Stimulated activated CD8-positive, alpha-beta memory T cell treated with anti-CD3 and anti-CD28 coated beads, Interleukin-2, amount 100 ng/mL, for 1 hour (primary cell): ENCODE measurements at places on chromosomes 1 and 21.

DNA sequence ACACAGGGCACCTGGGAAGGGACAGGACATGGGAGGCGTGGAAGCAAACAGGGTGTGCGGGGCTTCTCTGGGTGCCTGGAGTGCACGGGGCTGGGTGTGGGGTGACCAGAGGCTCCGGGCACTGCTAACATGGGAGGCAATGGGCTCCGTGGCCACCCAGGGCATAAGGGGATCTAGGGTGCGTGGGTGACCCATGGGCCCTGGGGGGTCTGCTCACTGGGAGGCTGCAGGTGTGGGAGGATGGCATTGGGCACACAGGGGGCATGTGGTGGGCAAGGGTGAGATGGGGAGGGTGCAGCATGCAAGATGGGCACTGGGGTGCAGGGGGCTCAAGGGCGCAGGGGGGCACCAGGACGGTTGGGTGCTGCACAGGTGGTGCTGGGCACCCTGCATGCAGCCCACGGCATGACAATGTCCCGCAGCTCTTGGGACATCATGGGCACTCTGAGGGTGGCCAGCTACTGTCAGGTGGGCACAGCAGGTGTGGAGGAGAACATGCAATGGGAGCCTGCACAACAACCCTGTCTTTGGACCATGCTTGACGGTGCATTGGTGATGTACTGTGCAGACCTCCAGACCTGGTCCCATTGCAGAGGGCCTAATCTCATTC lies 15.1 kb downstream of the TRIM11 start:
- DNase-seq: no peak

DNA sequence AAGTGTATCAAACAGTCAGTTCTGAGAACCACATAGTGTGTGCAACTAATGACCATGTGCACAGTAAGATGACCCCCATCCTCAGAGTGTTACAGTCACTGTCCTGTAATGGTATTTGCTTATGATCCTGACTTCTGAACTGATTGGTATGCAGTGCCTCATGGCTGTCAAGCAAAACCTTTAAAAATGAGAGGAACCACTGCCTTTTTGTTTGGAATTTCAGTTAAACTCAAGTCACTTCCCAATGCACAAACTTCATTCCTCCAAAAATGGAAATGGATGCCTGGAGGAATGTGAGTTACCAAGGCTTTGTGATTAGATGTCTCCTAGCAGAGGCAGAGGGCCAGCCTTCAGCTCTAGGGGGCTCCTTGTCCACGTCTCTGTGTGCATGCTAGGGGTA lies 10.5 kb downstream of the C1orf198 start:
- no peak for DNase-seq

- DNase-seq: no peak
Measured at GRCh38 chr1:204530932-204531331, 14.7 kb downstream of the MDM4 start.

DNA sequence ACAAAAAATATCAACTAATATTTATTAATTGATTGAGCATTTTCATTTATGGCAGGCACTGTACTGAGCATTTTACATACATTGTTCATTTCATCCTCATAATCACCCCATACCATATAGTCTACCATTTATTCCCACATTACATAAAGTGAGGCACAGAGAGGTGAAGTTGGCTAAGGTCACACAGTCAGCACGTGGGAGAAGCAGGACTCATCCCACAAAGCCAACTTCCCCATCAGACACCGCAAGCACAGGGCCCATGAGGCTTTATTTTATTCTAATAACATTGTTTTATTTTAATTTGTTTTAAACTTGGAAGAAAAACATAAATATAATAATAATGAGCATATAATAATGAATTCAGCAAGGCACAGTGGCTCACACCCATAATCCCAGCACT lies 43.1 kb upstream of the CAPZB start:
- DNase-seq: no peak

- DNase-seq: no peak
Measured at GRCh38 chr1:22969304-22969709, 3.4 kb downstream of the LACTBL1 start.

GRCh38 chr1:91791691-91792488 lies 94.1 kb downstream of the TGFBR3 start:
- DNase-seq: no peak

DNA sequence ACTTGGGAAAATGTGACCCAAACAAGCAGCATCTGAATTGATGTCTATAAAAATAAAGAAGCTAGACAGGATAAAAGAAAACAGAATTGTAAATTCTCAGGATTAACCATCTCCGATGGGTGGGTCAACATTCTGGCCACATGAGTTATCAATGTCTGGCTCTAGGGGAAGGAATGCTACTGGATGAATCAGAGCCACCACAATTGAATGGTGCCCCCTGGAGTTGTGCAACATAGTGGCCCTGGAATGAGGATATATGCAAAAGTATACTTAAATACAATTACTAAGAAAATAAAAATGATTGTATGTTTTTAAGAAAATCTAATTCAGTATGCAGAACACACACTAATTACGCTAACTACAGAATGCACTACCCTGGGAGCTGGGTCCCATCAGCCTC lies 185.6 kb downstream of the TGFBR3 start:
- no peak for DNase-seq

DNA sequence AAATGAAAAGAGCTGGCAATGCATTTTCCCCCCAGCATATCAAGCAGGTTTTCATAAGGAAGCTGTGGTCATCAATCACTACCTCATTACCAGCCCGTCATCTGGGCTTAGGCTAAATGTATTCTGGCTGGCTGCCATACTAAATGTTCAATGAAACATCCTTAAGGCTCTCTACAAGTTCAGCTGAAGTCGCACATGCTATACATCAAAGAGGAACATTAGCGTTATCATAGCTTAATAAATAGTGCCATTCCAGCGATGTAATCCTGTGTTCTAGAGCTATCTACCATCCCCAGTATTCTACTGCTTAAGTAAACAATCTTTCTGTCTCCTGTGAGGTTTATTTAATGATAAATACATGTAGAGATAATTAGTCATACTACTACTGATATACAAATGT lies 288.8 kb downstream of the DPYD start:
- no peak for DNase-seq

GRCh38 chr21:43307677-43308070 lies 119.3 kb downstream of the SIK1 start:
- DNase-seq: no peak

- no peak for DNase-seq
Measured at GRCh38 chr1:99503276-99503747, 142.6 kb upstream of the PALMD start.

DNA sequence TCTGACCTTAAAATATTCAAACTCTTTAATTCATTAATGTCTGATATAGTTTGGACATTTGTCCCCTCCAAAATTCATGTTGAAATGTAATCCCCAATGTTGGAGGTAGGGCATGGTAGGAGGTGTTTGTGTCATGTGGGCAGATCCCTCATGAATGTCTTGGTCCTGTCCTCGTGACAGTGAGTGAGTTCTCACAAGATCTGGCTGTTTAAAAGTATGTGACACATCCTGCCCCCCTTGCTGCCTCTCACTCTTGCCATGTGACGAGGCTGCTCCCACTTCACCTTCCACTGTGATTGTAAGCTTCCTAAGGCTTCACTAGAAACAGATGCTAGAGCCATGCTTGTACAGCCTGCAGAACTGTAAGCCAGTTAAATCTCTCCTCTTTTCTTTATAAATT lies 21.3 kb upstream of the FBXO28 start:
- no peak for DNase-seq

DNA sequence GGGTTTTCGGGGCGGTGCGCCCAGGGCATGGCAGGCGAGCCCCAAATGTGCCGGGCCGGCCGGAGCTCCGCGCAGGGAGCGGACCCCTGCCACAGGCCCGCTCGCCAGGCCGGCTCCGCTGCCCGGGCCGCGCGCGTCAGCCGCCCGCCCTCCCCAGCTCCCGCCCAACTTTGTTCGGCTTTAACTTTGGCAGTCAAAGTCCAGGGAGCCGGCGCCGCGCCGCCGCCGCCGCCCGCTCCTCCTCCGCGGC lies 488 bp downstream of the SLC35D1 start:
- DNase-seq: peak; percentile 10

GRCh38 chr1:34267326-34267725 lies 90.6 kb downstream of the C1orf94 start:
- no peak for DNase-seq

DNA sequence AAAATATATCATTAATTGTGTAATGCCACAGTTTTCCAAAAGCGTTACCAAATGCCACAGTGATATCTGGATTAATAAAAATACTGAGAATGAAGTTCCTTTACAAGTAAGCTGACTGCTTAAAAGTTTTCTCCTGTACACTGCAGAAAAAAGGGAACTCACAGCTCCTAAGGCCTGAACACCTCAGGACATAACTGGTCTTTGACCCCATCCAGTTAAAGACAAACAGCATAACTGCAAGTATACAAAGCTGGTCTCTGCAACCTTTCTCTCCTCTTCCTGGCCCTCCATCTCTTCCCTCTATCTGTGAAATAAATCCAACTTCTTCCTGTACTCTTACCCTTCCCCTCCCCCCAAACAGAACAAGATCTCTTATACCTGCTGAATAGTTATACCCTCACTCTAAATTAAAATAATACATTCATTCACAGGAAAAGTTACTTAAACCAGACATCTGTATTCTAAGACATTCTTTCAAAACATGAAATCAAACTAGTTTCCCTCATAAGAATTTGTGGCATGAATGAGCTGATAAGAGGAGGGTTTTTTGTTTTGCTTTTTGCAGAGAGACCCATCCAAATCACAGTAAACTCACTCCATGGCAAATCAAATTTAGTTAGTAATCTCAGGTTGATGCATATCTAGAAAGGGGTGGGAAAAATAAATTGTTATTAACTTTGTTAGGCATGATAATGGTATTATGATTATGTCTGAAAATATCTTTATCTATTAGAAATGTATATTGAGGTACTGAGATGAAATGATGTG lies 2.9 kb downstream of the DIPK1A start:
- no peak for DNase-seq

GRCh38 chr1:4512636-4513035 lies 141.8 kb upstream of the AJAP1 start:
- DNase-seq: no peak

DNA sequence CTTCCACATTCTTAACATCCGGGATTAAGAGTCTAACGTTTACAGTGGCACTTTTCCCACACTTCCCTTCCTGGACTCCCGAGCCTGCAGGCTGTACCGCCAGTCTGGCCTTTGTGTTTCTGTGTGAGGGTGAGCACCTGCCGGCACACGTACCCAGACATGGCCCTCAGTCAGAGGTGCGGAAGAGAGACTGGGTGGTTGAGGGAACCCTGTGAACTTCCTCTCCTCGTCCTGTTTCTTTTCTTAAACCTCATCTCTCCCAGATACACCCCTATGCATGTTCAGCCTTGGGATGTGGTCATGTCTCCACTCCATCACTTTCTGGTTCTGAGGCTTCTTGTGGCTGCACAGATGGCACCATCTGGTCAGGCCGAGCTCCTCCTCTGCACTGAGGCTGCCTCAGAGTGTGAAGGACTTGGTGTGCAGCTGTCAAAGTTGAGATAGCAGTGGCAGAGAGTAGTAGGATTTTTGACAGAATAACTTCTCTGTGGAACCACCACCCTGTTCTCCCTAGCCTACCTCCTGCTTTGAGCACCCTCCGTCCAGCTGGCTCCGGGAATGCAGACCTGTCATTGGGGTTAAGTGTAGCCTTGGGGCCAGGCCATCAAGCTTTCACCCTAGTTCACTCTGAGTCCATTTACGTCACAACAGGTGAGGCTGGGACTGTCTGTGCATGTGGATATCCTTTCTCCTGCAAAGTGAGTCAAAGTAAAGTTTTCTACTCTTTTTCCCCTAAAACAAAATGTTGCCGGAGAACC lies 31.4 kb downstream of the VASH2 start:
- no peak for DNase-seq

DNA sequence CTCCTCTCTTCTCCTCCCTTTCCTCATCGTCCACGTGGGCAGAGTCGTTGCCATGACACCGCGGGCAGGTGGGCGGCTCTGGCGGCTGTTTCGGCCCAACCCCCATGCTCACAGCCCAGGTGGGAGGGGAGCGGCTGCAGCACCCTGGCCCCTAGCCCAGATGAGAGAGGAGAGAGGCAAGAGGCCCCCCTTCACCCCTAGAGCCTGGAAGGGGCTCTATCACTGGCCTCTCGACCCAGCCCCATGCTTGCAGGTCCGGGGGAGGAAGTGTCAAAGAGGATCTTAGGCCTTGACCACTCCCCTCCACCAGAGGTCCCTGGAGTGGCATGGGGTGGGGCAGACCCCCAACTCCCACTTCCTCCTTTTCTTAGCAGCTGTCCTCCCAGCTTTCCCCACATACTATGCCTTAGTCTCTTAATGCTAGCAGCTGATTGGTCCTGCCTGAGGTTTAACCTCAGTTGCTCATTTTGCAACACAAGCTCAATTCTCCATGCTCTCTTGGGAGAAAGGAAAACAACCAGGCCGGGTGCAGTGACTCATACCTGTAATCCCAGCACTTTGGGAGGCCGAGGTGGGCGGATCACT lies 10.4 kb downstream of the DLGAP3 start:
- no peak for DNase-seq

DNA sequence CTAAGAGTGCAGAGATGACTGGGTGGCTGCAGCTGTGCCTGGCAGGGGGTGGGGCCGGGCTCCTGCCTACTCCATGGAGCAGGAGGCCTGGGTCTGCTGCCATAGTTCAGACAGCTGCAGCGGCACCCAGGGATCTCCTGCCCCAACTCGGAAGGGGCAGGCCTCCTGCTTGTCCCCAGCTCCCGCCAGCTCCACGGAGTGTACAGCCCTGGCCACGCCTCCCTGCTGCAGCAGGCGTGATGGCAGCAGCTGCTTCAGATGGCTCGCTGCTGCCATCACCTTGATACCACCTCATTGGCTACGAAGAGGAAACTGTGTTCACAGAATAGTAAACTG lies 35.9 kb downstream of the ACTL8 start:
- no peak for DNase-seq

DNA sequence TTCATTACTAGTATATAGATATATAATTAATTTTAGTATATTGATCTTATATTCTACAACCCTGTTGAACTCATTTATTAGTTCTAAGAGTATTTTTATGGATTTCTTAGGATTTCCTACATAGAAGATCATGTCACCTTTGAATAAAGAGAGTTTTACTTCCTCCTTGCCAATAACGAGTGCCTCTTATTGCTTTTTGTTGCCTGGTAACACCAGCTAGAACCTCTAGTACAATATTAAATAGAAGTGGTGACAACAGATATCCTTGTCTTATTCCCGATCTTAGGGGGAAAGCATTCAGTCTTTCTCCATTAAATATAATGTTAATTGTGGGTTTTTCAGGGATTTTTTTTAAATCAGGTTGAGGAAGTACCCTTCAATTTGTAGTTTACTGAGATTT lies 40.8 kb downstream of the WNT2B start:
- no peak for DNase-seq

DNA sequence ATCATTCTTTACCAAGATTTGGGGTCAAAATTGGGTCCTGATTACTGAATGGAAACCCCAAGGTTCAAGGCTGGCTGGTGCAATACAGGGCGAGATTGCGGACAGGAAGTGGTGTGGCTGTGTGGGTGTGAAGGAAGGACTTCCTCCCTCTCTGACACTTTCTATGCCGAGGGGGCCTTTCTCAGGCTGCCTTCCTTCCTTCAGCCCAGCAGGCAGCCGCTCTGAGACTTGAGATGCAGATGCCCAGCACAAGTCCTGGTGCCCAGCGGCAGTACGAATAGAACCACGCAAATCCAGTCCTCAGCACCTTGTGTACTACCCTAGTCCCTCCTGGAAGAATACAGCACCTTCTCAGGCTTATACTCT lies 16.3 kb downstream of the BATF3 start:
- DNase-seq: no peak
